ENCODE measurements at places on chromosomes 12 and 14.

GRCh38 chr14:72495668-72496067 is 398.2 kb downstream of the DPF3 start:
- DNase-seq: no peak

DNA sequence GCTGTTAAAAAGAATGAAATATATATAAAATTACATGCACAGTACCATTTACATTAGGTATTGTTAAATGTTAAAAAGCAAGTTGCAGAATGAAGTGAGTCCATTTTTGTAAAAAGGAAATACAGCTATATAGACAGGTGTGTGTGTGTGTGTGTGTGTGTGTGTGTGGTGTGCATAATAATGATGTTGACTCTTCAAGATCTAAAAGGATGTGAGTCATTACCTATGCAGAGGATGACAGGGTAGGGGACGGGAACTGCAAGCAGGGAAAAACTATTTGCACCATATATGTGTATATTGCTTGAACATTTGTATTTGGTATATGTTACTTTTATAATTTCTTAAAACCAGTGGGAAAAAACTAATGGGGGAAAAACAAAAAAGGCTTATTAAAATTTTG is 3.1 kb downstream of the C14orf39 start:
- no peak for DNase-seq

GRCh38 chr12:93223440-93224426 is 154.0 kb upstream of the NUDT4 start:
- DNase-seq: peak; percentile 21

GRCh38 chr12:40127408-40127807 is 21.5 kb upstream of the SLC2A13 start:
- no peak for DNase-seq

DNA sequence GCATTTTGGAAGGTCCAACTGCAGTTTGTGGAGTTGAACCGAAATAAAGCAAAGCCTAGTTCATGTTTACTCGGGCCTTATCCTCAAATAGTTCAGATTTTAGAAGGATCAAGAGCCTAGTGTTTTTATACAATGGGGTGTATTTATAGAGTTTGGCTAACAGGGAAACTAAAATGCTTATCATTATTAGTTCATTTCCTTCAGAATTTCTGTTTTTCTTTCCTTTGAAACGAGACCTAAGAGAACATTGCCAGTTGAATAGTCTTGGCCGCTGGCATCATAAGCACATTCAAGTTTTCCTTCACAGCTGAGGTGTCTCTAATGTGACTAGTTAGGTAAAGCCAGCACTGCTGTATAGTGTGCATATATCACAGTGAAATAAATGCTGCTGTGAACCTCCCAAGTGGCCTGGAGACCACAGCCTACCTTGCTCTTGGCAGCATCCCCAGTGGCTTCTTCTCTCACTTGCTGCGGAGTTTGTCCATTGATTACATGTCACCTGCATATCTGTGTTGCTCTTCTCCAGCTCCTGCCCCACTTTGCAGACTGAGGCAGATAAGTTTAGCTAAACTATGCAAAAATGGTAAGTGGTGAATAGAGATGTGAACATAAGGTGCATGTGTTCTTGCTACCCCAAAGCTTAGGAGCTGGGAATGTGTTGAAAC is 88.8 kb downstream of the ANO6 start:
- DNase-seq: no peak

- DNase-seq: no peak
Observed at GRCh38 chr12:93708952-93709351, 31.8 kb downstream of the CRADD start.

All from NCI-H1694 (cell line).